ENCODE measurements at places on chromosomes 16 and 17.

GRCh38 chr17:9050801-9051401, 29.6 kb downstream of the NTN1 start:
- no peak for DNase-seq

GRCh38 chr16:27851586-27851985, 211.9 kb downstream of the GSG1L start:
- no peak for DNase-seq

GRCh38 chr16:81123092-81123852, 27.1 kb upstream of the GCSH start:
- no peak for DNase-seq

DNA sequence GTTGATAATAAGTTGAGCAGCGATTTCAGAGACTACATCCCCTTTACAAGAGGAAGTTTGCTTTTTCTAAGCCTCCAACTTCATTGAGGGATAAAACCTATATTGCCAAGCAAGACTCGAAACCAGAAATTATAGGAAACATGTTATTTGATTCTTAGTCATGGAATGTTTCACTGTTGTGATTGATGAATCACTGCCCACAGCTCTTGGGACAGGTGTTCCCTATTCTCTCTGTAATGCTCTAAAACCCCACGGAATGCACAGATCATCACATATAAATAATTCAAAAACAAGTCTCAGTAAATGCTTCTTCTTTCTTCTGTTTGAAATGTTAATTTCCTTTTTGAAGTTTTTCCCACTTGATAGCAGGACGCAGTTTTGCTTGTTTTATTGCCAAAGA, 809.5 kb upstream of the GOT2 start:
- DNase-seq = no peak

DNA sequence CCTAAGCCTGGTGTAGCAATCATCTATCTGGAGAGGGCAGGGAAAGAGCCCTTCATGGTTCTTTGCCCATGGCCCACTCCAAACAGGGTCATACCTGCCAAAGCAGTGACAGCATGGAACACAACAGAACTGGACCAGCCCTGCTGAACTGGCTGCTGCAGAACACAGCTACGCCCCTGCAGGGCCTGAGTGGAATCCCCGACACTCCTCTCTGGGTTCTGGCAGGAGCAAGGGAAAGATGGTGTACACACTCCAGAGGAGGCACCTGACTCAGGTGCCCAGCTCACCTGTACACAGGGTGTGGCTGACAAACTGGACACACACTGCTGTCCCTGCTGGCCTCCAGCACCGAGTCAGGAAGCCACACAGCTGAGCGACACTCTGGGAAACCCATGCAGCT, 19.8 kb downstream of the MIEF2 start:
- DNase-seq = no peak

Data from cortex of kidney (tissue), 1 donor.